ENCODE measurements at places on chromosomes 13 and 19.

DNA sequence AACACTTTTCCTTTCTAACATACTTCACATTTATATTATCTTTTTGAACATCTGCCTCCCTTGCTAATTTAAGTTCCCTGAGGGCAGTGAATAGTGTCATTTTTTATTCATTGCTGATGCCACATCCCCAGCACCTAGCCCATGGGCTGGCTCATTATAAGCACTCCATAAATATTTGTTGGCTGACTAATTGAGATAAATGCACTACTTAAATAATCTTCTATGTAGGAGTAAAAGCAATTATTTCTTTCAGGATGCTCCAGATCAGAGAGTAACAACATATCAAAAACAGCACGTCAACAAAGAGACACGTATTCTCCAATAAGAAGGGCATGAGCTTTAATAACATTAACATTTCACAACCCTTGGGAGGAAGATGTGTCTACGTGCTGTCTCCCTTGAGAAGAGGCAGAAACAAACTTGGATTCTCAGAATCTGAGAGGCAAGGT, 228.2 kb downstream of the LHFPL6 start:
- DNase-seq: no peak
- H3K4me3 ChIP-seq: no peak overlapping the region
- H3K27me3 ChIP-seq: peaks cover 18% of the 10 kb centered on the region
- no peak overlapping the region for H3K27ac ChIP-seq
- H3K36me3 ChIP-seq: no peaks in the 10 kb centered on the region

GRCh38 chr13:98738213-98738612, 14.3 kb downstream of the SLC15A1 start:
- H3K4me3 ChIP-seq: no peak overlapping the region
- no peaks in the 10 kb centered on the region for H3K36me3 ChIP-seq
- H3K27me3 ChIP-seq: no peaks in the 10 kb centered on the region
- DNase-seq: no peak

DNA sequence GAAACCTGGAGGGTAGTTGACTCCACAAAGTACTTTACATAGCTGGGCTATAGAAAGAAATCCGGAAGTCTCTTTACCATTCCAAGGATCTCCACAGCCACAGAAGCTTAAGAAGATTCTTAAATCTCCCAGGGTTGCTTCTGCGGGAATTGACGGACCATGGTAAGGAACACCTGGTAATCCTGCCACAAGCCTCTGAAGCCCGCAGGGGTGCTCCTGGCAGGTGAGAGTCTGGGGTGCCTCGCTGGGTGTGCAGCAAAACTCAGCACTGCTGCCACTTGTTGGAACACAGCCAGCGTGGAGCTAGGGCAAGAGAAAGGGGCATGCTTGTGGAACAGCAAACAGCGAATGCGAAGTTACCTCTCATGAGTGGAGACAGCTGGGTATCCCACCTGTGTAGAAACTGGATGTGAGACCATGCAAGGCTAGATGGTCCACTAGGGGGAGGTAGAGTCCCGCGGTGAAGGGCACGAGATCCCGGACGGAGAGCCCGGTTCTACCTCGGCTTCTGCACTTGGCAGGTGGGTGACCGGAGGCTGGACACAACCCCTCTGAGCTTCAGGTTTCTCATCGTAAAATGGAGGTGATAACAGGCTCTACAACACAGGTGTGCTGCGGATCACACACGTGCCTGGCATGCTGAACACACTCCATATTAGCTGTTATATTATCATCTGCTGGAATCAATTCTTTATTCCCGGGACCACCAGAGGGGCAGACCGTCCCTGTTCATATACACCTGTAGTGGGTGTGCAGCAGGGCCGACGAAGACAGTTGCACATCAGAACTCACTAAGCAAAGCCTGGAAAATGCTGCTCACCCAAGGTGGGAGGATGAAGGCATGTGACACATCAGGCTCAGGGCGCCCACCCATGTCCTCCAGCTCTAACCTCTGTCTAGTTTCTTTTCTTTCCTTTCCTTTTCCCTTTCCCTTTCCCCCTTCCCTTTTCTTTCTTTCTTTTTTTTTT, 24.1 kb upstream of the UBAC2 start:
- peaks cover 2% of the 10 kb centered on the region for H3K27me3 ChIP-seq
- peak overlapping the region; percentile 82 for H3K27ac ChIP-seq
- H3K4me3 ChIP-seq: peak overlapping the region; percentile 68
- peaks cover 3% of the 10 kb centered on the region for H3K36me3 ChIP-seq
- H3K4me1 ChIP-seq: peaks cover 37% of the 10 kb centered on the region

- H3K4me1 ChIP-seq: peaks cover 19% of the 10 kb centered on the region
- no peak overlapping the region for H3K4me3 ChIP-seq
- no peak for DNase-seq
- no peak overlapping the region for H3K27ac ChIP-seq
These were observed 8.6 kb upstream of the FKRP start for GRCh38 chr19:46737298-46737654.

DNA sequence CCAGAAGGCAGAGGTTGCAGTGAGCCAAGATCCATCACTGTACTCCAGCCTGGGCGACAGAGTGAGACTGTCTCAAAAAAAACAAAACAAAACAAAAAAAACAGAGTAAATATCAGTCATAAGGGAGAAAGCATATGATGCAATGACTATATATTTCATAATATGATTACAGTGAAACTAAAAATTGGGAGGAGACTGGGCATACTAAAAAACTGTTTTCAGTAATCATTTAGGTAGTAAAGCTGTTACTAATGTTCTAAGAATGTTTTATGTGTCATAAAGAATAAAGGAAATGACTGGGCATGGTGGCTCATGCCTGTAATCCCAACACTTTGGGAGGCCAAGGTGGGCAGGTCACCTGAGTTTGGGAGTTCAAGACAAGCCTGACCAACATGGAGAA, 15.9 kb downstream of the ZNF573 start:
- H3K4me1 ChIP-seq: no peaks in the 10 kb centered on the region
- peaks cover 83% of the 10 kb centered on the region for H3K36me3 ChIP-seq
- no peak overlapping the region for H3K4me3 ChIP-seq
- H3K27ac ChIP-seq: peak overlapping the region; percentile 26

DNA sequence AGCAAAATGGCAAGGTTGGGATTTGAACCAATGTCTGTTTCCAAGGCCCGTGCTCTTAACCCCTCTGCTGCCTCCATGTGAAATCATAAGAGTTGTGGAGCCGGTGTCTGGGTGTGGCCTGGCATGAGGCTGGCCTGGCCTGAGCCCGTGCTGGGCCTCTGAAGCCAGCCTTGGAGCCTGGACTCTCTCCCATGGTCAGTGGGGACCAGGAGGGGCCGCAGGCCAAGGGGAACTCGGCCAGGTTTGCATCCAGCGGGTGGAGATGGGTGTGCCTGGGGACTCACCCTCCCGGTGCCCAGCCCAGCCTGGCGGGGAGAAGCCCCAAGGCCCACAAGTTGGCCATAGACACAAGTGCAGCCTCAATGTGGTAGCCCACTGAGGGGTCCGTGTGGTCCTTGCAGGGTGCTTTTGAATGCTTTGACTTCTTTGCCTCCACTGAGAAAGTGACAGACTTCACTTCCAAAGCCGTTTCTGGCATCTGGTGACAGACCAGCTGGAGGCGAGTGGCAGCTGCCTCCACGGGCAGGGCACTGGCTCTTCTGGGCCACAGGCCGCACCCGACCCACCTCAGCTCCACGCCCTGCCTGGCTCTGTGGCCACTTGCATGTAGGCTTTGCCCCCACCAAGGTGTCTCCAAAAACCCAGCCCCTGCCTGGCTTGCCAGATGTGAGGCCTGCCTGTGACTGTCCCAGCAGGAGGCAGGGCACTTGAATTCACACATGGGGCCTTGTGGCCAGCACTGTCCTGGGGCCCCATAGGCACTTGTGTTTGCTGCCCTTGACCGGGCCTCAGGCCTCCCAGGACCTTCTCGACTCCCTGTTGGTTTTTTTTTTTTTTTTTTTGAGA, 26.2 kb upstream of the NCCRP1 start:
- no peaks in the 10 kb centered on the region for H3K4me1 ChIP-seq
- H3K36me3 ChIP-seq: no peaks in the 10 kb centered on the region
- no peaks in the 10 kb centered on the region for H3K27me3 ChIP-seq
- no peak for DNase-seq
- H3K27ac ChIP-seq: no peak overlapping the region
- no peak overlapping the region for H3K4me3 ChIP-seq

DNA sequence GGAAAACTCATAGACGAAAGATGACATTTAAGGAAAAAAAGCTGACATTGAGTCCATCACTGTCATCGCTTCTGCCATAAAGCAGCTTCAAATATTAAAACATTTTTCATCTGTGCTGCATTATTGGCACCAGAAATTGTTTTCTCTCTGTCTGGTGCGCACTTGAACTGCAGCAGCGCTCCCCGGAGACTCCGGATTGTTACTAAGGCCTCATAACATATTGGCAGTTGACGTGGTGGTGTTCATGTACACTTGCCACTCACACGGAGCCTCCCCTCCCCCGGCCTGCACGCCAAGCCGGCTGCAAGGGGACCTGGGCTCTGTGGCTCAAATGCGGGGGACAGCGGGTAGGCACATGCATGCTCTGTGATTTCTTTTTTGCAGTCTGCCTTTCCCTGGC, 203.2 kb downstream of the TSHZ3 start:
- H3K27ac ChIP-seq: no peak overlapping the region
- H3K36me3 ChIP-seq: no peaks in the 10 kb centered on the region
- H3K4me1 ChIP-seq: no peaks in the 10 kb centered on the region
- H3K4me3 ChIP-seq: no peak overlapping the region
- peaks cover 5% of the 10 kb centered on the region for H3K27me3 ChIP-seq

DNA sequence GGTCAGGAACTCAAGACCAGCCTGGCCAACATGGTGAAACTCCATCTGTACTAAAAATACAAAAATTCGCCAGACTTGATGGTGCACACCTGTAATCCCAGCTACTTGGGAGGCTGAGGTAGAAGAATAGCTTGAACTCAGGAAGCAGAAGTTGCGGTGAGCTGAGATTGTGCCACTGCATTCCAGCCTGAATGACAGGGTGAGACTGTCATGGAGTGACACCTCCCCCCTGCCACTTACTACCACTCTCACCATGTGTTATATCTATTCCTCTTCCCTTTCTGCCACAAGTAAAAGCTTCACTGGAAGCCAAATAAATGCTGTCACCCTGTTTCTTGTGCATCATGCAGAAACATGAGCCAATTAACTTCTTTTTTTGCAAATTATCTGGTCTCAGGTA, 10.6 kb upstream of the CEACAM4 start:
- H3K27me3 ChIP-seq: peaks cover 32% of the 10 kb centered on the region
- H3K4me3 ChIP-seq: no peak overlapping the region
- H3K36me3 ChIP-seq: peaks cover 2% of the 10 kb centered on the region
- DNase-seq: no peak
- H3K4me1 ChIP-seq: peaks cover 15% of the 10 kb centered on the region
- no peak overlapping the region for H3K27ac ChIP-seq

GRCh38 chr13:50588491-50589130, 254.9 kb downstream of the DLEU7 start:
- H3K27me3 ChIP-seq: no peaks in the 10 kb centered on the region
- no peak overlapping the region for H3K27ac ChIP-seq
- H3K4me1 ChIP-seq: peaks cover 19% of the 10 kb centered on the region
- no peak overlapping the region for H3K4me3 ChIP-seq

- H3K36me3 ChIP-seq: peaks cover 66% of the 10 kb centered on the region
- no peaks in the 10 kb centered on the region for H3K27me3 ChIP-seq
- DNase-seq: no peak
- peaks cover 37% of the 10 kb centered on the region for H3K4me1 ChIP-seq
These were observed 12.1 kb downstream of the RNASEH2B start for GRCh38 chr13:50921706-50922105.

- peaks cover 3% of the 10 kb centered on the region for H3K4me1 ChIP-seq
- no peak overlapping the region for H3K27ac ChIP-seq
- no peaks in the 10 kb centered on the region for H3K36me3 ChIP-seq
- DNase-seq: no peak
These were observed 54.3 kb downstream of the MTMR6 start for GRCh38 chr13:25232937-25233515.

DNA sequence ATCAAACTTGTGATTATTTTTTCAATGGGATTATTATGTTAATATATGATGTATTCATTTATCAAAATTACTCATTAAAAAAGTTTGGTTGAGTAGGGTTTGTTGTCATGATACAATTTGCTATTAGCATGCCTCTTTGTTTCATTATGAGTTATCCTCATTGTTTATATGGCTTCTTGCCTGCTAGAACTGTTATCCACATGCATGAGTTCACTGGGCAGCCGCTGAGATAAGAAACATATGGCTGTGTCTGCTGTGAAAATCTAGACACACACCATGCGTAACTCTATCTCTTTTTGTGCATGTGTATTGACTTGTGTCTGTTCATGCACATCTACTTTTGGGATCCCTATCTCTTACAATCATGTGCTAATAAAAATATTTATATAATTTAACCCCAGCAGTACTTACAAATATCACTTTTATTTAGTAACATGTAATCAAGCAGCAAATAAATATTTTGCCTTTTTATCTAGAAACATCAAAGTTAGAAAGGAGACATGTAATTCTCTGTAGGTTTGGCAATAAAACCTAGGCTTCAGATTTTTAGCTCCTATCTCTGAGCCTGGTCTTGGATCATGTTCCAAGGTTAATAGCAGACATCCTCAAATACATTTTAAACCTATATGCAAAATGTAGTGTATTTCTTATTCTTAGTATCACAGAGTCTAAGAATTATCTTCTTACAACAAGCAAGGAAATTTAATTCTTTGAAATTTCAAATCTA, 11.2 kb upstream of the KLF12 start:
- no peaks in the 10 kb centered on the region for H3K27me3 ChIP-seq
- no peak overlapping the region for H3K27ac ChIP-seq
- DNase-seq: no peak

GRCh38 chr13:107025991-107026390, 458.1 kb upstream of the ARGLU1 start:
- no peak overlapping the region for H3K4me3 ChIP-seq
- DNase-seq: no peak
- no peaks in the 10 kb centered on the region for H3K36me3 ChIP-seq
- H3K27ac ChIP-seq: no peak overlapping the region
- no peaks in the 10 kb centered on the region for H3K27me3 ChIP-seq
- H3K4me1 ChIP-seq: no peaks in the 10 kb centered on the region

Data from activated naive CD8-positive, alpha-beta T cell treated with anti-CD3 and anti-CD28 coated beads for 36 hours (primary cell).